Retinal pigment epithelial cell (primary cell): ENCODE measurements at places on chromosomes 3 and 15.

DNA sequence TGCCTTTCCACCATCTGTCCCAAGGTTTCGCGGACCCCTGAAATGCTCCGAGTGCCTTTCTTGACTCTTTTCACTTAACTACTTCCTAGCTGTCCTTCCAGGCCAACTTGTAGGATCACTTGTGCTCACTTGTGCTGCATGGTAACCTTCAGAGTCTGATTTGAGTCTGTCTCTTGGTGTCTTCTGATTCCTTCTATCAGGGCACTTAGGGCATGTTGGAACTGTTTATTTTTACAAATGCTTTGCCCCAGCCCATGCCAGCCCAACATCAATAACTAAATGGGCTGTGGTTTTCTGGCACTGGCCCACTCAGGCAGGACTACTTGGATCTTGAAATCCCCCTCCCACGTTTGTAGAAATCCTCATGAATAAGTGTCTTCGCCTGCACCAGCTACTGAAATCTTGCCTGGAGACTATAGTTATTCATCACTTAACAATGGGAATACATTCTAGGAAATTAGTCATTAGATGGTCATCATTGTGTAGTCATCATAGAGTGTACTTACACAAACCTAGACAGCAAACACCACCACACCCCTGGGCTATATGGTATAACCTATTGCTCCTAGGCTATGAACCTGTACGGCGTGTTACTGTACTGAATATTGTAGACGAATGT lies 123.1 kb upstream of the STRIT1 start:
- DNase-seq, result no peak

GRCh38 chr3:83601704-83602103 lies 1357.1 kb upstream of the CADM2 start:
- no peak for DNase-seq

DNA sequence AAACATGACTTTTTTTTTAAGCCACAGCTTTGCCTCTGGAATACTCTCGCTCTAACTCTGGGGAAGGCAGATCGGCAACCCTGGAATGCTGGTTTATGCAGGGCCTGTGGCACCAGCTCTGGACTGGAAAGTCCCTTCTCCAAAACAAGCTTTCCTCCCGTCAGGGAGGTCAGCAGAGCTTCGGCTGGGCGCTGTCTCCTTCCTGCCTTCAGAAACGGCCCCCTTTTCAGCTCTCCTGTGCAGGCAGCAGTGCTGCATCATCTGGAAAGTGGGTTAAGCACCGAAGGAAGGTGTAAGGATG lies 42.7 kb upstream of the SKOR1 start:
- no peak for DNase-seq

DNA sequence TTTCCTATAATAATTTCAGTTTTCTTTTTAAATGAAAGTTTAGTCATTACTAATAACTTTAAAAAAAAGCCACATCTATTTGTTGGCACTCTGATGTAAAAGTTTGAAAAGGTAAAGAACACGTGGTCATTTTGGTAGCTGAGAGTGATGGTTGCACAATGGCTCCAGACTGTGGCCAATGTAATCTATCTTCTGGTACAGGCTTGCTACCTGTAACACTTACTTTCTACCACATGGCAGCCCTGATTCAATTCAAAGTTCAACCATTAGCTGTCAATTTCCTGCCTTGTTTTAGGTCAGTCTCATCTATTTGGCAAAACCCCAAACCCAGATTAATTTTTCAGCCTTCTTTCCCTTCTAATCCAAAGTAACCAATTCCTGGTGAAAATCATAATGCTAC lies 126.1 kb downstream of the TUSC7 start:
- no peak for DNase-seq

DNA sequence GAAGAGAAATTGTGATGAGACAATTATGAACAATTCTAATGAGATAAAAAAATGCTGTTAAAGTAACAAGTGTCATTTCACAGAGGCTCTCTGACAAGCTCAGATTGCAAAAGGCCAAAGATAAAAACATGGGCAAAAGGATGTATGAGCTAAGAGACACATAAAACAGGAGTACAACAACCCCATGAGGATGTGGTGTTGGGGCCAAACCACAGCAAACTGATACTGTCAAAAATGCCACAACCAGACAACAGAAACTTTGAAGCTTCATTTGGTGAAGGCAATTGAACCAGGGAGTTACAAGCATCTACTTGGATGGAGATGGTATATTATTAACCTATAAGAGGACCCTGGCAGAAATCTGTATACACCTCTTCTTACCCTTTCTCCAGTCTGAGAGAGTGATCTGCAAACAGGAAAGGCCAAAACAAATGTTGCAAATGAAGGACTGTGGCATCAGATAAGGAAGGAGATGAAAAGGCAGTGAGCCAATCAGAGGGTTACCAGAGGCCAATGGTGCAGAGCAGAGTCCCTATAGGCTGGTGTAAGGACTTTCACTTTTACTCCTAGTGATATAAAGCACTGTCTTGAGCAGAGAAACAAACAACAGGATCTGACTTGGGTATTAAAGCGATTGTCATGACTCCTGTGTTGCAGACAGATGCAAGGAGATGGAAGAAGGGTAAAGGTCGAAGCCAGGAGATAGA lies 659.0 kb downstream of the NTRK3 start:
- DNase-seq, result no peak

GRCh38 chr3:116256843-116257485 lies 188.3 kb downstream of the LSAMP start:
- DNase-seq, result no peak

- DNase-seq, result no peak
These were observed 969.0 kb upstream of the ALCAM start for GRCh38 chr3:104397713-104398112.

DNA sequence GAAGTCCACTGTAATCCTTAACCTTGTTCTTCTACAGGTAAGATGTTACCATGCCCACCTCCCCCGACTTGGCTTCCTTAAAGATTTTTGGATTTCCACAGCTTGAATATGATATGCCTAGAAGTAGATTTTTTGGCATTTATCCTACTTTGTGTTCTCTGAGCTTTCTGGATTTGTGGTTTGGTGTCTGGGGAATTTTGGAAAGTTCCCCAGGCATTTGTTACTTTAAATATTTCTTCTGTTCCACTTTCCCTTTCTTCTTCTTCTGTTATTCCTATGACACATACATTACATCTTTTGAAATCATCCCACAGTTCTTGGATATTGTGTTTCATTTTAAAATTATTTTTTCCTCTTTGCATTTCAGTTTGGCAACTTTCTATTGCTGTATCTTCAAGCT lies 122.1 kb upstream of the TMEM108 start:
- DNase-seq, result no peak

GRCh38 chr3:13879946-13880810 lies at the start of gene WNT7A:
Gene WNT7A (minus strand): TSS chr3:13880071. CDS start chr3:13879816, 255 bp downstream.
- no peak for DNase-seq

DNA sequence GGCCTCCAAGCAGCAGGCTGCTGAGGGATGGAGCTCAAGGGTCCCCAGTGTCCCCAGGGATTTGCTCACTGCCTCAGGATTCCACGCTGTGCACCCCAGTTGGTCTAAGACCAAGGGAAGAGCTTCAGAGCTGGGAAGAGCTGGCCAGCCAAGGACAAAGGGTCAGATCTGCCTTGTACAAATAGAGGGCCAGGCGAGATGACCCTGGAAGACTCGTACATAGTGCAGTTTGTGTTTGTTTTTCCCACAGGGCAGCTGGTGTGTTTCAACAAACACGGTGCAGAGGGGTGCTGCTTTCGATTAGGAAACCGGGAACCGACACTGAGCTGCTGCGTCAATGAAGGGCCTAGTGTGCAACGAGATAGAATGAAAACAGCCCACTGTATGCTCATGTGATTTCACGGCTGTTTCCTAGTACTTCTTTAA lies 56.1 kb upstream of the TRPM1 start:
- no peak for DNase-seq

DNA sequence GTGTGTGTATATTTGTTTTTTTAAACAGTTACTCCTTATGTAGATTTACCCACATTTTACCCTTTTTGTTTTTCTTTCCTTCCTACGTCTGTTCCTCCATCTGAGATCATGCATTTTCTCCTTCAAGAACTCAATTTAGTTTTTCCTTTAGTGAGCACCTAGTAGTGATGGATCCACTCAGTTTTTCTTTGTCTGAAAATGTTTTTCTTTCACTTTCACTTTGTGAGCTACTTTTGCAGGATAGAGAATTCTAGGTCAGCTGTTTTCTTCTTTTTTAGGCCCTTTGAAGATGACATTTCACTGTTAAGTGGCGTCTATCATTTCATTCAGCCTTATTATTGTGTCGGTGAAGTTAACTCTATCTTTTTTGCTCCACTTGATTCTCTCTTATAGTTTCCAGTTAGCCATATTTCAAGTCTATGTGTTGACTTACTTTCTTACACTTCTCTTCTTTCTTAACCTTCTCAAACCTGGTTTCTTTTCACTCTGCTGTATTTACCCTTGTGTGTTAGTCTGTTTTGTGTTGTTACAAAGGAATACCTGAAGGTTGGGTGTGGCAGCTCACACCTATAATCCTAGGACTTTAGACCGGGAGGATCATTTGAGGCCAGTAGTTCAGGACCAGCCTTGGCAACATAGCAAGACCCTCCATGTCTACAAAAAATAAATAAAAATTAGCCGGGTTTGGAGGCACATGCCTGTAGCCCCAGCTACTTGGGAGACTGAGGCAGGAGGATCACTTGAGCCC lies 55.8 kb downstream of the PRKCI start:
- DNase-seq, result no peak

DNA sequence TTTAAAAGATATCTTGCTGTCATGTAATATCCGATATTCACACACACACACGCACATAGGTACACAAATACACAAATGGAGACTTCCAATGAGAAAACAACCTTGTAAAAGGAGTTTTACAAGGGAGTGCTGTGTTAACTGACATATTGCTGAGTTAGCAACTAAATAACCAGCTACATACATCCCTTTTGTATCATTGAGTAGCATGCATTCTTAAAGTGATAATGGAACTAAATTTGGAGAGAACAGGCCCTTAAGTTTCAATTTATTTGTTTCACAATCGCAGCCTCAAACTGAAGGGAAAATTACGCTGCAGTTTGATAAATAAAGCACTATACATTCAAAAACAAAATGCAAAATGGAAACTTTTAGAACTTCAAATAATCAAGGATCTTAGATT lies 1046.0 kb upstream of the NR2F2 start:
- no peak for DNase-seq

- DNase-seq, result peak; percentile 87
These were observed 100.6 kb downstream of the SUCNR1 start for GRCh38 chr3:151974067-151974466.

GRCh38 chr15:75531041-75531450 lies 48.1 kb downstream of the PTPN9 start:
- DNase-seq, result no peak

GRCh38 chr3:178001670-178002101 lies 534.5 kb upstream of the KCNMB2 start:
- no peak for DNase-seq

GRCh38 chr3:46194868-46195553 lies 13.1 kb downstream of the CCR1 start:
- DNase-seq, result no peak

GRCh38 chr15:51681303-51681963 lies at the start of gene SCG3:
Gene SCG3 (plus strand): TSS chr15:51681503. CDS start chr15:51681756, 253 bp downstream.
- peak; percentile 20 for DNase-seq

DNA sequence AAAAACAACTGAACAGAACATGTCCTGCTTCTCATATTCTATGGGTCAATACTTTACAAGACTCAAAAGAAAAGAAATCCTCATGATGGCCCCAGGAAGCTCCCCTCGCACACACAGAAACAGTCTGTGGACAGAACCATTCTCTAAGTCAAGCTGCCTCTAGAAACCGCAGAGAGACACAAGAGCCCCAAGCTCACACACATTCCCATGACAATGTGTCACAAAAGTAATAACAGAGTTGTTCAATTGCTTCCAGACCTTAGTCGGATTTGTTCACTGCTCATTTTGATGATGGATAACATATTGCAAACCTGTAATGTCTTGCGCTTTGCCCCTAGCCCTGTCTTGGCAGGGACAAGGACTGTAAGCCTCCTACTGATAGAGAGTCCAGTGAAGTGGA lies 60.9 kb downstream of the UMPS start:
- no peak for DNase-seq

DNA sequence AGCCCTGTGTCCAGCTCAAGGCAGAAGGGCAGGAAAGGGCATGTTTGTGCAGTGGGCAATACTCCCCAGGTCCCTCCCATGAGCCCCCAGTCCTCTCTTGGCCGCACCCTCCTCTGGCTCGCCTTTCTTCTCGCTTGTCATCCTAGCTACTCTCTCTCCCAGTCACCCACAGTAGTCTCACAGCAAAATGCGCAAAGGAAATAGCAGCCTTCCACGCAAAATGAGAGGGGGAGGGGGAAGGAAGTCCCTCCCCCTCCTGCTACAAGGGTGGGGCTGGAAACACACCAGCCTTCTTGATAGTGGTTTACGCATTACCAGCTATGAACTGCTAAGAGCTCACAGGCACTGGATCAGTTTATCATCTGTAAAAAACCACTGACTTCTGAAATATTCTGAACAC lies 83.8 kb downstream of the GADL1 start:
- DNase-seq, result no peak

GRCh38 chr3:16520241-16520969 lies 6.9 kb upstream of the RFTN1 start:
- no peak for DNase-seq

DNA sequence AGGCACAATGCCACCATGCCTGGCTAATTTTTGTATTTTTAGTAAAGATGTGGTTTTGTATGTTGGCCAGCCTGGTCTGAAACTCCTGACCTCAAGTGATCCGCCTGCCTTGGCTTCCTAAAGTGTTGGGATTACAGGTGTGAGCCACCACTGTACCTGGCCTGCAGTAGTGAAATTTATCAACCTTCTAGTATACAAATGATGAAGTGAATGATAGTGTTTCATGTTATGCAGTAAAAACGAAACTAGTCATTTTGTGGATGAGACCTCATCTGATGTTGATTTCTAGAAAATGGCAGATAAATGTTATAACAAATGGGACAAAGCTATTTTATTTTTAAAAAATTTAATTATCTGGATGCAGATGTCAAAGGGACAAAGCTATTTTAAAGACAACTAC lies 32.9 kb downstream of the NXPE3 start:
- no peak for DNase-seq

DNA sequence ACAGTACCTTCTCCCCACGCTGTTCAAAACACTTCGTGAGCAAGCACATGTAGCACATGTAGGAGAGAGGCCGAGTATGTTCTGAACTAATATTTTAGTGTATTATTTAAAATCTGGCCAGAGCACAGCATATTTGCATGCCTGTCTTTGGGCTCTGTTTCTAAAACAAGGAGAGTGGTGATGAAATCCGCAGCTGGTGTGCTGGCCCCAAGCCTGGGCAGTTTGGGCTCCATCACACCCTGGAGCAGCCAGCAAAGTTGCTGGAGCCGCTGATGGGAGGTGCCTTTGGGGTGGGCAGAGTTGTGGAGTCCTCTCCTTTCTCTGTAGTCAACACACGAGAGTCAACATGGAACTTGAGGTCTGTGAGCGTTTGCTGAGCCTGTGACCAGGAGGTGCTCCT lies 116.6 kb downstream of the SLCO3A1 start:
- DNase-seq, result no peak

DNA sequence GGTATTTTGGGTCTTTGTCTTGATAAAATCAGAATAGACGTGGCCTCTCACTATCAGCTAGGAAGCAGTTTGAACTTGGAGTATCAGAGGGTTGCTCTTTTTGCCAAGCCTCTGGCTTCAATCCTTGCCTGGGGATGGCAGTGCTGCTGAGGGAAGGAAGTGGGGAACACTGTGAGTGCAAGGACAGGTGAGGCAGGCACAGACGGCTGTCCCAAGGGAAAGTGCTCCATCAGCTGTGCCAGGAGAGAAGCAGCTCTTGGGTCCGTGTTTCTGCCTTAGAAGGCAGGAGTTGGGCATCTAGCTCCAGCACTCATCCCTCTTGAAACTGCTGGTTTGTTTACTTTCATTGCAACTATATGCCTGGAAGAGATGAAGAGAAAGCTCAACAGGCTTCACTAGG lies 33.2 kb downstream of the PML start:
- DNase-seq, result no peak
